ENCODE measurements at places on chromosomes 7 and 10. TPM values are rescaled to one million over a fixed set of nuclear protein-coding genes. Genes with fewer than 3 reads are reported as not detected.
A peak's percentile ranks its signal among the peaks of the same experiment; 100 is the strongest.

Gene TBX20
- total RNA-seq, result 30.6 TPM

Gene IQUB
- 2.9 TPM for total RNA-seq

Gene KCP
- total RNA-seq, result 5.2 TPM

Gene CFAP69
- 11.6 TPM for total RNA-seq

Gene CHRM2
- total RNA-seq, result 71.2 TPM

Gene TECPR1
- total RNA-seq, result 42.3 TPM

Gene FKBP9
- 116 TPM for total RNA-seq

Gene ADCYAP1R1
- total RNA-seq, result 7.2 TPM

Gene ERVW-1
- not detected for total RNA-seq

Gene CDNF
- 0.98 TPM for total RNA-seq

GRCh38 chr7:13508586-13508985 is 480.9 kb downstream of the ETV1 start:
- no peak for DNase-seq

- no peak for DNase-seq
Measured at GRCh38 chr10:112768121-112768520, 181.9 kb upstream of the TCF7L2 start.

GRCh38 chr7:144035385-144035784 is 13.4 kb upstream of the OR2A5 start:
- DNase-seq, result no peak

DNA sequence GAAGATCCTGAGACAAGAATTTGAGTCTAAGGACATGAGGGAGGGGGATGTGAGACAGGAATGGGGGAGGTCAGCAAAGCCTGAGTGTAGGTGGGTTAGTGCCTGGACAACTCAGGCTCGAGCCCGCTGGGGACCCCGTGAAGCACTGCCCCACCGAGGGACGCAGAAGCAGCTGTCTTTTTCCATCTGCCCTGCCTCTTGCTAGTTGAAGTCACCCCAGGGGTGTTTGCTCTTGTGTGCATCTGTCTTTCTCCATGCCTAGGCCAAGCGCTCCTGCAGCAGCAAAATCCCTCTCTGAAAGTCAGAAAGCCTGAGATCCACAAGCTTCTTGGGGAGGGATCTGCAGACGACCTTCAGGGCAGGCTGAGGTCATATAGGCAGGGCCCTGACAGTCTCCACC is 79.0 kb upstream of the CELF2 start:
- no peak for DNase-seq

- DNase-seq, result no peak
Measured at GRCh38 chr7:139396323-139396951, 36.7 kb downstream of the LUC7L2 start.

DNA sequence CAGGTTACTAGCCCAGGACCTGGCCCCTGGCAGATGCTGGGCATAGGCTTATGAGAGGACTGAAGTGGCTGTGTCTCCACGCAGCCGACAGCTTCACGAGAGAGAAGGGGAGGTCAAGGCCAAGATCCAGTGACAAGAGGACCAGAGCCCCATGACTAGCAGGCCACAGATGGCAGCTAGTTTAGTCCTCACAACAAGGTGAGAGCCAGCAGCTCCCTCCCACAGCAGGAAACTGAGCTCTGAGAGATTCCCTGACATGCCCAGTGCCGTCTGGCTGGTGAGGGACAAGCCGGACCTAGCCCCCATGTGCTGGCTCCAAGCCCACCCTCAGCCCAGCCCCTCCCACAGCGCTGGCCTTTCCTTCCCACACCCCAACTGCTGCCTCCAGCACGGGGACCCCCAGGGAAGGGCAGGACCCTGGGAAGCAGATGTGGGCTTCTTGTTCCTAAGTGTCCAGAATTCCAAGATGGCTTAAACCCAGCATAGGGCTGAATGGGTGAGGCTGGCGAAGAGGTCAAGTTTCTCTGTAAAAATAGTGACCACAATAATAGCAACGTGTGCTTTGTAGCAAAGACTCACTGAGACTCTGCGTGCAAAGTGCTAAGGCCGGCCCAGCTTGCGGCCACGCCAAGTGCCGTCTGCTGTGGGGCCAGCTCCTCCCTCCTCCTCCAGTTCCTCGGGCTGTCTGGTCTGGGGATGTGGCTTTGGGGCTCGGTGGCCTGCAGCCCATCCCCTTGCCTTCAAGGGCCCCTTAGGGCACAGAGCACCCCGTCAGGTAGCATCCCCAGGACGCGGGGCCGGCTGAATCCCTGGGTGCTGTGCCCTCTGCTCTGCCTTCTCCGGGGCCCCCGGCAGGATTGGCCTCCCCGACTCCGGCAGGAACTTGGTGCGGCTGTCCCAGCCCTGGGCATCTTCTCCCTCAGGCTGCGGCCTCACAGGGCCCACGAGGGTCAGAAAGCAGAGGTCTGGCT is 7.8 kb upstream of the FAM20C start:
- DNase-seq, result no peak

- DNase-seq, result no peak
Measured at GRCh38 chr10:131162211-131162610, 149.3 kb downstream of the TCERG1L start.

GRCh38 chr7:151275813-151276577 is 27.5 kb upstream of the SMARCD3 start:
- DNase-seq, result no peak

DNA sequence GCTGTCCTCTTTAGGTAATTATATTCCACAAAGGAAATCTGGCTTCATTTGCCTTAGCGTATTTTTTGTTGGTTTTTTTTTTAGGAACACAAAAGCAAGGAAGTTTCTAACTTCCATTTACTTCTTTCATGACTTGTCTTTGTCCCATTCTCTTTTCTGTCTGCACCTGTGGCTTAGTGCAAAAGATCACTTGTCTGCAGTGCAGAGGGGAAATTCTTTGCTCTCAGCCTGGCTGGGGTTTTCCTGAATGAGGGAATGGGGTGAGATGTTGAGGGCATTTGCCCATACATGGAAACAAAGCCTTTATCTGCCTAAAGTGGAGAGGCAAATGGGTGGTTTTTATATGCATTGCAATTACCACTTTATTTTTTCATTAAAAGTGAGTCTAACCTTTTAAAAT is 361.1 kb upstream of the IGFBP3 start:
- DNase-seq, result no peak

GRCh38 chr7:149849174-149849573 is 11.0 kb downstream of the ZNF862 start:
- no peak for DNase-seq

DNA sequence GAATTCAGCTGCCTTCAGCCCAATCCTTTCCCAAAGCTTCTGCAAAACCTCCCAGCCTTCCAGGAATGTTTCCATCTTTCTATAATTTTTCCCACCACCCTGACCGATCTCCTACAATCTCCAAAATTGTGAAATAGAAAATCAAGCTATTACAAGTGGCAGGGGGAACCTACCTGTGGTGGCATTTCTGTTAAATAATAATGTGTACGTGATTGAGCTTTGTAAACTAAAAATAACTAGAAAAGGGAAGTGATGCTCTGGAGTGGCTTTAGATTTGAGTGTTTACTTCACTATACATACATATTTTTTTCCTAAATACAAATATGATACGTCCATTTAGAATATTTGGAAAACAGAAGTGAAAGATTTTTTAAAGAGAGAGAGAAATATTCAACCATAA is 593.6 kb downstream of the GRM8 start:
- no peak for DNase-seq

- DNase-seq, result no peak
Measured at GRCh38 chr10:84291384-84291783, 37.0 kb upstream of the CCSER2 start.

- DNase-seq, result no peak
Measured at GRCh38 chr7:133795068-133795665, 332.0 kb upstream of the LRGUK start.

- no peak for DNase-seq
Measured at GRCh38 chr10:92627845-92628480, 35.0 kb downstream of the KIF11 start.

GRCh38 chr7:26856176-26856985 is 8.0 kb downstream of the SKAP2 start:
- no peak for DNase-seq

DNA sequence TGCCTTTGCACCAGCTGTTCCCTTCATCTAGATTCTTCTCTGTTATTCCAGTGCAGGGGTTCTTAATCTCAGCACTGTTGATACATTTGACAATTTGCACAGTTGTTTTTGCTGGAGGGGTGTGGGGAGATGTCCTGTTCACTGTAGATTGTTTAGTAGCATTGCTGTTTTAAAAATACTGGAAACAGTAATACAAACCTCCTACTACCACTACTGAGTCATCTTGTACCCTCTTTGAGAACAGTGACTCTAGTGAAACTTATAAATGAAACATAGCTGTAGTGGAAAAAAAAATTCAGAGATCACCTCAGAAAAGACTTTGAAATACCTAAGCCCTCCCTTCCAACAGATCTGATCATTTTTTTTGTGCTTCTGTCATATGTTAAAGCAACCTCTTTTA is 154.8 kb upstream of the TMEM196 start:
- DNase-seq, result no peak

- no peak for DNase-seq
Measured at GRCh38 chr10:88466786-88467185, 116.3 kb downstream of the RNLS start.

GRCh38 chr7:143422033-143422432 is 13.4 kb upstream of the EPHA1 start:
- DNase-seq, result no peak

DNA sequence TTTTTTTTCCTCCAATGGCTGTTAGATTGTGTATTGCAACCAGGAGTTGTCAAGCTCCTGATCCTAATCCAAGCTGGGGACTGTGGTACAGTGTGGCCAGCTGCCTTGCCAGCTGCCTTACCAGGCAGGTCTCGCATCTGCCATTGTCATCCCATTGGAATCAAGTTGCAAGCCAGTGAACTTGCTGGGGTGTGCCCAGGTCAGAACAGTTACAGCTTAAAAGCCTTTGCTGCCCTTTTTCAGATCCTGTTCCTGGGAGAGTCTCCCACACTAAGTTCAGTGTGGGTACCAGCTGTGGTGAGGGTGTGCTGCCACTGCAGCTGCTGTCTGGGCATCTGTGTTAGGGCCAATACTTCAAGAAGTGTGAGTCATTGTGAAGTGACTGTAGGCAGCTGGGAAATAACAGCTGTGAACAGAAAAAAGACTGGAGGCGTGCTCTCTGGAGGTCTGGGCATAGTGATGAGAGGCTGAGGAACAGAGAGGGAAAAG is 72.8 kb downstream of the CCNY start:
- DNase-seq, result no peak

- no peak for DNase-seq
Measured at GRCh38 chr7:158705234-158705850, 738 bp upstream of the NCAPG2 start.

- DNase-seq, result no peak
Measured at GRCh38 chr10:122252805-122253204, 18.3 kb upstream of the BTBD16 start.

GRCh38 chr7:89584896-89585295 is 569.4 kb upstream of the STEAP1 start:
- DNase-seq, result no peak

DNA sequence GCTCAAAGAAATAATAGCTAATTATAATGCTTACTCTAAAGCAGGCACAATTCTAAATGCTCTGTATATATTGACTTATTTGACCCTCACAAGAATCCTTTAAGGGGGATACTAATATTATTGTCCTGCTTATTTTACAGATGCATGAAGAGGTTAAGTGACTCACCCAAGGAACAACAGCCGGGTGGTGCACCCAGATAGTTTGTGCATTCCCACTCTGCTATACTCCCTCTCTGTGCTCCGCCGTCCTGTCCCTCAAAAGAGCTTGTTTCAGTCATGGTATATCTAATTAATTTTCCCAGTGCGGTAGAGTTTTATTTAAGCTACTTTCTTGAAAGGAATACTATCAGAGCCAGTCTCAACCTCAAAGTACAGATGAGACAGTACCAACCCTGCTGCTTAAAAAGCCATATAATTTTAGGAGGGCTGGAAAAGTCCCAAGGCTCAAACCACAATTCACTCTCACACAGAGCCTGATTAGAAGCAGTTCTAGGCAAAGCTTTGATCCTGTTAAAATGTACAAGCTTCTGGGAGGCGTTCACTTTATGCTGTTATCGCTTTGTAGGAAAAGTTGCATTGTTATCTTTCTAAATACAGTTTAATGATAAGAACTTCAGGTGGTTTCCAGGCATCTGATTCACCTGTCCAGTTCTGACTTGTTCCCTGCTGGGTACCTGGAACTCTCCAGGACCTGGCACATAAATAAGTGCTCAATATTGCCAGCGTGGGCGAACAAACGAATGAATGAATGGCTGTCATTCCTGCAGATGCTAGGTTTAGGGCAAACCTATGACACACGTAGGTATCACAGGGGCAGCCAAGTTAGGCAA is 261.5 kb upstream of the KLF14 start:
- DNase-seq, result peak; percentile 68

DNA sequence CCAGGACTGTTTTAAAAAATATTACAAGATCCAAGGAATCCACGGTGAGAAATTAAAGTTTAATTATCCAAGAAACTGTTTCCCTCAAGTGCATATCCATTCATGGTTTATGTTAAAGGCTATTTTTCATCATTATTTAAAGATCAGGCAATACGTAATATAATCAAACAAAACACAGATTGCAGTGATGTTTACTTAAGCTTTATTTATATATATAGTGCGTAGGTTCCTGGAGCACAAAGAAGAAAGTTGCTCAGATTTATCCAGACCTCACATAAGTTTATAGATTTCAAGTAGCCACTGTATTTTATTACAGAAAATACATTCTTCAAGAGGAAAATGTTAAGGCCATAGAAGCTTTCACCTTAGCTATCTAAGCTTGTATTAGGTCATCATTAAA is 210.0 kb upstream of the KLF14 start:
- DNase-seq, result no peak

GRCh38 chr7:45892407-45893035 is 4.2 kb downstream of the IGFBP1 start:
- no peak for DNase-seq

- peak; percentile 22 for DNase-seq
Measured at GRCh38 chr10:44261710-44262455, 123.0 kb downstream of the CXCL12 start.

DNA sequence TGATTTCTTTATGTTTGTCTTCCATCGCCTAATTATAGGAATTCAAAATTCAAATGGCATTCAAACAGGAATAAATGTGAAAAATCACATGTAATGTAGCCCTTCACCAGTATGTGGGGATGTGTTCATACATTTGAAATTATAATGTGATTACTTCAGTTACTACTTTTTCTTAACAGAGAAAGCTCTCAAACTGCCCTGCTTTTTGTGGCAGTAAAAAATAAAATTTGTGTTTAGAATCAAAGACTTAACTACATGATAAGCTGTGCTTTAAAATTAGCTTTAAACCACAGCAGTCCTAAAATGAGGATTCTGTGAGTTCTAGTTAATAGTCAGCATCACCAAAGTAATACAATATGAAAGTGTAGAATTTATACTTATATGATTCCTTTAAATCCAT is 7.8 kb upstream of the HERC4 start:
- DNase-seq, result no peak

All from mucosa of gallbladder (tissue), 1 donor.